HS-5 (cell line): ENCODE measurements at places on chromosomes 7 and 10.

GRCh38 chr7:140121326-140121725 lies 55.5 kb downstream of the KDM7A start:
- DNase-seq = no peak

- no peak for DNase-seq
These were observed 7.1 kb upstream of the ASB10 start for GRCh38 chr7:151194188-151194587.

GRCh38 chr10:15339892-15340291 lies 31.2 kb downstream of the FAM171A1 start:
- no peak for DNase-seq

GRCh38 chr7:120857588-120858573 lies at the start of gene TSPAN12:
Gene TSPAN12 (minus strand): TSS chr7:120858144. CDS start chr7:120856763, 1,381 bp downstream.
- DNase-seq = peak; percentile 18

- DNase-seq = no peak
These were observed 94.9 kb downstream of the CHST15 start for GRCh38 chr10:123998197-123999141.

GRCh38 chr7:55438085-55438756 lies 73.1 kb downstream of the LANCL2 start:
- DNase-seq = no peak

- DNase-seq = no peak
These were observed 40.6 kb downstream of the LRRC17 start for GRCh38 chr7:102953406-102953805.

DNA sequence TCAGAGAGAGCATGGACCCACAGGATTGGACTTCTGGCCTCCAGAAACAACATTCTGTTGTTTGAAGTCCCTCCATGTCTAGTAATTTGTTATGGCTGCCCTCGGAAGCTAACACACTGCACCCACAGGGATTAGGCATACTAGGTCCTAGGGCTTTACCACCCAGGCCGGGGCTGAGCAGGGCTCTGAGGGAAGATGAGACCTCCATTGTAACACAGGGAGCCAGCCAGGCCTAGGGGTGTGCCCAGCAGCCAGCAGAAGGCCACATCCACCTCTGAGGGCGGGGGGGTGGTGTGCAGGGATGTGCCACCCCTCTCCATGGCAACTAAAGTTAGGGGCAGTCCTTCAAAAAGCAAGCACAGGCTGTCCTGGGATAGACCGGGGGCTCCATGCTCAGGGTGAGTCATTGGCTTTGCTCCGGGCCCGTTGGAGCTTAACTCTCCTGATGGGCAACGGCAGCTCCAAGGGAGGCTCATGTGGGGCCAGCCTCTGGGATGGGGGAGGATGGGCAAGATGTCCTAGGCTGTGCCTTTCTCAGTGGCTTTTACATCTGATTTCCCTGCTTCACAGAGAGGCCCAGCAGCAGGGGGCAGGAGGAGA lies 96.6 kb upstream of the GPR26 start:
- DNase-seq = no peak

- DNase-seq = peak; percentile 41
These were observed 9.4 kb upstream of the GRK5 start for GRCh38 chr10:119197921-119198320.
